Amygdala (tissue), 56 donors: ENCODE measurements at places on chromosomes 7 and 10.

- no peak for DNase-seq
These were observed 24.4 kb upstream of the CDC14C start for GRCh38 chr7:48899932-48900331.

DNA sequence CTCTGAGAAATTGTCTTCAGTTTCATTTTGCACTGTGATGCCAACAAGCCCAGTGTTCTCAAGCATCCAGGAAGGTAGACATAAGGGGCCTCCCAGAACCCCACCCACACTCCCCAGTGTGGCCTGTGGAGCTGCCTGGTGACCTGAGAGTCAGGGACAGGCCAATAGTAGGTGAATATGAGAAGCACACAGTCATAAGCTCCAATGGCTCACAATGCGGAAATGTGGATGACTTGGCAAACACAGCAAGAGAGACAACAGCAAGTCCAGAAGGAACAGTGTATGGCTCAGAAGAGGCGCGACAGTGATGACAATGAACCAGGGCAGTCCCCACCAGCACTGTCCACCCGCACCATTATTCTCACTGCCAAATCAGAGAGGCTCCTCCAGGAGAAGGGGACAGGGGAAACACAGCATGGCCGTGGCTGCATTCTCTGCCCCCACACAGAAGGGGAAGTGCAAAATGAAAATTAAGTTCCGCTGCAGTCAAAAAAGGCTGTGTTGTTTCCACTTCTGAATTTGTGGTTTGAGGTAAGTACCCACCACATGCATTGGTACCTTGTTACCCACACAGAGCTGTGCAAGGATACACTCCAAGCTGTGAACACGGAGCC, 419.8 kb downstream of the GRID1 start:
- no peak for DNase-seq

GRCh38 chr7:105990727-105991453, 27.8 kb downstream of the CDHR3 start:
- DNase-seq: peak; percentile 20

GRCh38 chr7:130144312-130145171, 60.7 kb downstream of the TMEM209 start:
- no peak for DNase-seq

DNA sequence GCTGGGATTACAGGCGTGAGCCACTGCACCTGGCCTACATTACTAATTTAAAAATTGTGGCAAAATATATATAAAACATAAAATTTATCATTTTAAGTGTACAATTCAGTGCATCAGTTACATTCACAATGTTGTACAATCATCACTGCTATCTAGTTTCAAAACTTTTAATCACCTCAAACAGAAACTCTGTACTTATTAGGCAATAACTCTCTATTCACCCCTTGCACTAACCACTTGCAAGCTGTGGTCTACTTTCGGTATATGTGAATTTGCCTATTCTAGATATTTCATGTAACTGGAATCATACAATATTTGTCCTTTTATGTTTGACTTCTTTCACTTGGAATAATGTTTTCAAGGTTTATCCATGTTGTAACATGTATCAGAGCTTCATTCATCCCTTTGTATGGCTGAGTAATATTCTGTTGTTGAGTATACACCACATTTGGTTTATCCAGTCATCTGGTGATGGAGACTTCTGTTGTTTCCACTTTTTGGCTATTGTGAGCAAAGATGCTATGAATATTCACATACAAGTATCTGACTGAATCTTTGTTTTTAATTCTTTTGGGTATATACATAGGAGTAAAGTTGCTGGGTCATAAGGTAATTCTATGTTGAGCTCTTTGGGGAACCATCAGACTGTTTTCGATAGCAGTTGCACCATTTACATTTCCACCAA, 14.3 kb upstream of the ELOVL3 start:
- DNase-seq: no peak

DNA sequence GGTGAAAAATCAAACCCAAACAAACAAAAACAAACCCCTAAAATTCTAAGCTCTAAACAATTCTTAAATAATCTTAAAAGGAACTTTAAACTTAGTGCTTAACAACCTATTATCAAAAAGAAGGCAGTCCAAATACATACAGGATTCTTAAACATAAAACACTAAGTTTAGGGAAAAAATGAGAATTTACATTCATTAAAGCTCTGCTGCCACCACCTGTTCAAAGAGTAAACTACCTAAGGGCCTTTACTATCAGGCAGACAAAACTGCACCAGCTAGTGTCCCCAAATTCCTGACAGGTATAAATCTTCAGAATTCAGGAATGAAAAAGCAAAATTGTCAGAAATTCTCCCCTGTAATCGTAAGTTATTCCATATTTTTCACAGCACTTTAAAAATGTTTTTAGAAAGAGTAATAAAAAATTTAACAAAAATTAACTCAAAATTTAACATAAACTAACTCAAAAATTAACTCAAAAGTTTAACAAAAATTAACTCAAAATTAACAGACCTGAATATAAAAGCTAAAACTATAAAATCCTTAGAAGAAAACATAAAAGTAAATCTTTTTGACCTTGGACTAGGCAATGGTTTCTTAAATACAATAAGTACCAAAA, 55.1 kb downstream of the PDZD8 start:
- DNase-seq: no peak

- no peak for DNase-seq
These were observed 160.2 kb downstream of the ARHGAP12 start for GRCh38 chr10:31768467-31768866.

DNA sequence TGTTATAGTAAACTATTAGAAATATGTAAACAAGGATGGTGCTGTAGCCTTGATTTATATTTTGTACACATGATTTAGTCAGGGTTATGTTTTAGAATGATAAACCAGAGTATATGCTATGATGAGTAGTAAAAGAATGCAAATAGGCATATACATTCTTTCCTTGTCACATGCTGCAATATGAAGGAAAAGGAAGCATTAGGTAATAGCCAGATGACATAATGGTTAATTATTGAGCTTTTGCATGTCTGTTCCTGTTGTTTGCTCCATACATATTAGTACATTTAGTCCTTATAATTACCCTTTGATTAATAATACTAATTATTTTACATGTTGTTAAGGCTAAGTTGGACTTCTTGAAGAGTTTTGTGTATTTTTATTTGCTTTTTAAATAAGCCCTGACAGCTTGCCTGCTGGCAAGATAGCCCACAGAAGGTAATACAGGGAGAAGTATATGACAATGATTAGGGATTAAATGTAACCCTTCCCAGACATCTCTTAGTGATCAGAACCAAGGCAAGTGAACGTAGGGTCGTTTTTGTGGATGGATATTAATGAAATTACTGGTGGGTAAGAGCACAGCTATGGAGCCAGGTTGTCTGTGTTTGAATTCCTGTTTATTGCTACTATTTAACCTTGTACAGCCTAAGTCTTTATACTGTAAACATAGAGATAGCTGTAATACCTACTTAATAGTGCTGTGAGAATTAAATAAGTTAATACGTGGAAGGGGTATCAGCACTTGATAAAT, 68.4 kb downstream of the PHTF2 start:
- DNase-seq: no peak

DNA sequence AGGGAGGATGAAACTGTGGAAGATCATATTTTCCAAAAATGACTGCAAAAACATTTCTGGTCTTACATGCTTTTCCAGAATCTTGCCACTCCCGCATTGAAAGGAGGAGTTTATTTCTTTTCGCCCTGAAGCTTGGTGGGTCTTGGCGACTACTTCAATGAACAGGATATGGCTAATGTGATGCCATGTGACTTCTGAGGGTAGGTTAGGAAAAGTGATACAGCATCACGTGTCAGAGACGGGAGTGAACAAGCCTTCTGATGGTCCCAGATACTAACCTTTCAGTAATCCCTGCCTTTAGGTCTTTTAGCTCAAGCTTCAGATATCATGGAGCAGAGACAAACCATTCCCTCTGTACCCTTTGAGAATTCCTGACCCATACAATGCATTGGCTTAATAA, 192.2 kb upstream of the HPS1 start:
- no peak for DNase-seq

GRCh38 chr7:5143106-5143505, 46.9 kb upstream of the WIPI2 start:
- DNase-seq: no peak

DNA sequence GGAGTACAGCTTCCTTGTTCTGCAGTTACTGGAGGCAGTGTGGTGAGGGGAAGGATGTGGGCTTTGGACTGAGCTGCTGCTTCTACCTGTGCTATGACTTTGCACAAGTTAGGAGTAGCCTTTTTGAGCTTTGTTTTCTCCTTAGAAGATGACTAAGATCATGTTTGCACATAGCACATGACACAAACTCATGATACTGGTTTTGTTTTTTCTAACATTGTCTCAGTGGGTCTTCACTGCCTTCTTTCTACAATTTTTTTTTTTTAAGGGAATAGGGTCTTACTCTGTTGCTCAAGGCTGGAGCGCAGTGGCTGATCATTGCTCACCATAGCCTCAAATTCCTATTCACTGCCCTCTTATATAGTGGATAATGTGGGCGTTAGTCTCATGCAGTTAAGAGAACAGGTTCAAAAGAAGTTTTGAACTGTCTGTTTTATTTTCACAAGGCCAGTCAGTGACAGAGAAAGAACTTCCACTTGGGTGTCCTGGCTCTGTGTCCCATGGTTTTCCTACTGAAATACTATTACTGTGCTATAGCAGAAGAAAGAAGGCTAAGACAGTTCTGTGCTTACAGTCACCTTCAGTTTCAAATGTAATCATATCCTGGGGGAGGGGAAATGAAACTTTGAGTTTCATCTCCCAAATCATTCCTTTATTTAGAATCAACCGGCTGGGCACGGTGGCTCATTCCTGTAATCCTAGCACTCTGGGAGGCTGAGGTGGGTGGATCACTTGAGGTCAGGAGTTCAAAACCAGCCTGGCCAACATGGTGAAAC, 72.0 kb downstream of the KAT6B start:
- DNase-seq: no peak

- DNase-seq: no peak
These were observed 7.4 kb downstream of the MAT1A start for GRCh38 chr10:80281784-80282765.

- DNase-seq: no peak
These were observed 66.6 kb downstream of the CALML3 start for GRCh38 chr10:5591336-5591824.

DNA sequence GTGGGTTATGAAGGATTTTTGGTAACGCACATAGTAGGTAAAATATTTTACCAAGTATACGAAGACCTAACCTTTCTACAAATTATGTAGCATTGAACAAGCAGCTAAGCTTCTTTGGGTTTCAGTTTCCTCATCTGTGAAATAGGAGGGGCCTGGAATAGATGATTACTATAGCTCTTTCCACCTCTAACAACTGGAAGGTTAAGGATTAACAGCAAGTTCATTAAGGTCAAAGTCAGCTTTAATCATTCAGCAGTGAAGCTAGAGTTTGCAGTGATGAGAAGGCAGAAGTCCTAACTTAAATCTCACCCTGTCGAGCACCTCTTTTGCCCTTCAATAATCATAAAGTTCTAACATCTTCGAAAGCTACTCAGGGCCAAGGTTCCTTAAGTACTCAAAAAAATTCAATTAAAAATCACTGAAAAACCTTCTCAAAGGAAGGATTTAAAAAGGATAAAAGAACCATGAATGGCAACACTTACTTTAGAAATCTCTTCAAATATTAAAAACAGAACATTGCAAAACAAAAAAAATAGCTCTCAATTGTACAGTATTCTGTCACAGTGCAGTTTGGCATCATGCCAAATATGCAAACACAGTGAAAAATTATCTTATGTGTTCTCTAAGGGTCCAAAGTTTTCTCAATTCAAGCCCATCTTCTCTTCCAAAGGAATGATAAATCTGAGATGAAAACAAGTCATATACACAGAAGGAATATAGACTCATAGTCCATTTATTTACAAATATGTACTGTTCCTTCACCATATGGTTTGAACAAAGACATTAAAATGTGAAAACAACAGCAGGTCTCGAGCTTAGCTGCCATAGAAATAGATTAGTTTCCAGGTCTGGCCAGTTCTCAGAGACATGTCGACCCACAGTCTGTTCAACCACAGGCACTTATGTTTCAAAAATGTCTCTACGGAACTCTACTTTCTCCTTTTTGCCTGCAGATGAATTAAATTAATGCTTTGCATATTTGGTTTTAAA, 152.0 kb upstream of the SLC13A1 start:
- no peak for DNase-seq

- DNase-seq: no peak
These were observed 808.1 kb downstream of the GRID1 start for GRCh38 chr10:85558533-85558932.

- DNase-seq: no peak
These were observed 1.0 kb downstream of the PAXIP1 start for GRCh38 chr7:155001756-155002410.

- DNase-seq: no peak
These were observed 9.0 kb upstream of the CHUK start for GRCh38 chr10:100238429-100238828.

- DNase-seq: no peak
These were observed at the start of gene NOS3 for GRCh38 chr7:150990416-150991186. NOS3 (plus strand) TSS chr7:150991017; CDS start chr7:150993804, 2,787 bp downstream.

DNA sequence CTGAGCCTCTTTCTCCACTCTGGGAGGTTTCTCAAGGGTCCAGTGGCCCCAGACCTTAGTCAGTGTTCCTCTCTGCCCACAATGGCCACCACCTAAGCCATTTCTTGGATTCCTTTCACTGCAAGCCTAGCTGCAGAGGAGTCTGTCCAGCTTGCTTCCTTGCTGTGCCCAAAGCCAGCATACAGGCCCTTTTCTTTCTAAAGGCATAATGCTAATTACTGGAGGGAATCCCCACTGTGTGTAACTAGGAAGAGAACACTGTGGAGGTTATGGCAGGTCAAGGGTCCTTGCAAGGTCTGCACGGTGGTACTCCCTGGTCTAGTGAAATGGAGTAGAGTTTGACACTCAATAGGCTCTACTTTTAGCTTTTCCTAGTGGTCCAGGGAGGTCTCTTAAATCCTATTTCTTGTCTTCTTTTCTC, 70.4 kb upstream of the CC2D2B start:
- DNase-seq: no peak

GRCh38 chr7:64863969-64864368, 39.1 kb upstream of the ZNF273 start:
- no peak for DNase-seq

DNA sequence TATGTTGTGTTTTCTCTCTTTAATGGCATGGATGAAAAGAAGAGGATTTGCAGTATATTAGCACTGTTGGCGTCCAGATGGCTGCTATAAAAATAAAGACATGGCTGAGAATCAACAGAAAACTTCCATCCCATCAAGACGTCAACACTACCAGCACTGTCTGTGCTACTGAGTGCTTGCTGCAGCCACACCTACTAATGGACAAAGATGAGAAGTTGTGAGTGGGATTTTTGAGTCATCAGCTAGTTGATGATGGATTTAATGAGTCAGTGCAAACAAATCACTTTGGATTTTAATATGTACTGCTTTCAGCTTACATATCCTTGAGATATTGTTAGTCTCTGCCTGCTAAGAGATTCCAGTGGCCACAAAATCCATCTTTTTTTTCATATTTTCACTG, 631.0 kb upstream of the ANKRD30A start:
- DNase-seq: no peak

DNA sequence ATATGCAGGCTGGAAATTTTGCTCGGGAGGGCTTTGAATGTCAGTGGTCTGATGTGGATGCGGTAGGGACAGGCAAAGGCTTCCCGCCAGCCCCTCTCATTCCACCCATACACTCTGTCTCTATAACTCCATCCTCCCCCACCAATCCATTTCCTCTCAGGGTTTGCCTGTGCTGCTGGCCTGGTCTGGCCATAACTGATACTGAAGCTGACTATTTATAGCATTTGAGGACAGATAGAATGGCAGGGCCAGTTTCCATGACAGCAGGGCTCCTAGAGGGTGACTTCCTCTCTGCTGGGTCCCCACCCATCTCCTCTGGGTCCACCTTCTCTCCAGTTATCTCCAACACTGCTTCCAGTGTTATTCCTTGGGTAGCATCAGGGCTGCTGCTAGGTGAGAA, 6.6 kb upstream of the PDLIM1 start:
- DNase-seq: no peak
